ENCODE measurements at places on chromosomes 2 and 18.

DNA sequence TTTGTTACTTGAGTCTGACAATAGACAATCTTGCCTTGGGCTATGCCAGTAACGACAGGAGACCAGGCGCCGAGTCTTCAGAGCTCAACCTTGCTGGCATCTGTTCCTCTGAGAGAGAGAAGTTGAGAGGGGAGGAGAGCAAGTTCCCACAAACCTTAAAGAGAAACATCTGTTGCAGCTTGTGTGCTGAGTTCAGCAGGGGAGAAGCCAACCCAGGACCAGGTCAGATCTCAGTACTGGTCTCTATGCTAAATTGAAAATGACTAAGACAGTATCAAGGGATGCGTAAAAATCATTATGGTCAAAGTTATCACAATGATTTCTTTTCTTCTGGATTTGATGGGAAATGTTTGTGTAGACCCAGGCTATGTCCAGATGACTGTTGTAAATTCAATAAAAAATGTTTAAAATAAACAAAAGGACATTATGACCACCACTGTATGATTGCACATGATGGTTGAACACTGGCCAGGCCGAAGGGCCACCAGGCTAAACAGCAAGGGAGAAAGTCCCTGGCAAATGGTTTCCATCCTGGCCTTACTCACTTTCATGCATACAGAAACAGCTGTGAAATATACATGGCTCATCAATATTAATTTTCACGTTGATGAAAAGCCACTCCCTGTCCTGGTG lies 100.3 kb upstream of the PMAIP1 start:
- no peak for DNase-seq

- no peak for DNase-seq
Observed at GRCh38 chr2:236360496-236360895, 96.3 kb upstream of the ASB18 start.

GRCh38 chr2:44433895-44434294 lies 72.1 kb downstream of the CAMKMT start:
- DNase-seq = no peak

DNA sequence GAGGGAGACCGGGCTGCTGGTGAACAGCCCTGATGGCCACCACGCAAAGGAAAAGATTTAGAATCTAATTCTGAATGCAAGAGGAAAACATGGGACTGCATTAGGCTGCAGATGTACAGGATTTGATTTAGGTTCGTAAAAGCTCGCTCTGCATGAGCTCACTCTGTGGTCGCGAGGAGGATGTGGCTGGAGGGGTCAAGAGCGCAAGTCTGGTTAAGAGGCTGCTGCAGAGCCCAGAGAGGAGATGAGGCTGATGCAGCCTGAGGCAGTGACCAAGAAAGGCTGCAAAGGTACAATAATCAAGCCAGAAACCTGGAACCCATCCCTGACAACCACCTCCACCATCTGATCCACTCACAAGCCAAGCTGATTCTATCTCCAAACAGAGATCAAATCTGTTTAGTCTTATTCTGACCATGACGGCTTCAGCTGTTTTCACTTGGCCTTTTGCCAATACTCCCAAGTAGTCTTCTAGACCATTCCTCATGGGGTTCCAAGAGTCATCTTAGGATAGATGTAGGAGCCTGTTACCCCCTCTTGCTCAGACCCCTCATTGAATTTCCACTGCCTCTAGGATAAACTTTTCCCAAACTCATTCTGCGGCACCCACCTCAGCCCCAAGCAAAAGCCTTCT lies 58.9 kb upstream of the ARL4C start:
- no peak for DNase-seq

- DNase-seq = no peak
Observed at GRCh38 chr2:107001062-107001461, 115.1 kb upstream of the ST6GAL2 start.

DNA sequence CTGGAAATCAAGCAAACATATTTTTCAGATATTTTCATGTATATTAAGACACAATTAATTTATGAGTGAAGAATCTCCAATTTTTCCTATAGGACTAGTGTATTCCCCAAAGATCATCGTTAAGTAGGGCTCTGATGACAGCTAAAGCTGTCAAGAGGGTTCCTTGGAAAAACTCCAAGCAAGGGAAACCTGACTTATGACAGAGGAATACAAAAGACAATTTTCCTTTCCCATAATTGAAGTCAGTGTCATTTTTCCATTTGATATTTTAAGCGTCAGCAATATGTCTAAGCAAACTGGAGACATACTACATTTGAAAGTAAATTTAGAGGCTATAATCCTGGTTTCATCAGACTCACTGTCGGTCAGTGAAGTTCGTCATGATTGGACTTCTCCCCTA lies 36.1 kb downstream of the RIT2 start:
- DNase-seq = no peak
